Activated CD8-positive, alpha-beta memory T cell treated with anti-CD3 and anti-CD28 coated beads, Interleukin-2, amount 50 U/mL, for 48 hours (primary cell): ENCODE measurements at places on chromosomes 16 and 17.

DNA sequence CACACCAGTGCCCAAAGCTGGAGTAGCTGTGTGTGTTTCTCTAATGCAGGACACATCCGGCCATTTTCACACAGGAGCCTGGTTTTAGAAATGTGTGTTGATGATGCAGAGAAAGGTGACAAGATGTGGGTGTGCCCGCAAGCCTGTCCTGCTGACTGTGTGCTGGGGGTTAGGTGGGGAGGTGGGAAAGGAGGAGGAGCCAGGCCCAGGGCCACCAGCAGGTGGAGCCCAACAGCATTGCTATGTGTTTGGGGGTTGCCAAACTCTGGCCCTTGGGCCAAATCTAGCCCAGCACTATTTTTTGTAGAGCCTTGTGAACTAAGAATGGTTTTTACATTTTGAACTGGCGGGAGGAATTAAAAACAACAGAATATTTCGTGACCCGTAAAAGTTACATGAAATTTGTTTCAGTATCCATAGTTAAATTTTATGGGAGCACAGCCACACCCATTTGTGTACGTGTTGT lies 61.7 kb upstream of the LGALS9 start:
- peak; percentile 82 for DNase-seq

DNA sequence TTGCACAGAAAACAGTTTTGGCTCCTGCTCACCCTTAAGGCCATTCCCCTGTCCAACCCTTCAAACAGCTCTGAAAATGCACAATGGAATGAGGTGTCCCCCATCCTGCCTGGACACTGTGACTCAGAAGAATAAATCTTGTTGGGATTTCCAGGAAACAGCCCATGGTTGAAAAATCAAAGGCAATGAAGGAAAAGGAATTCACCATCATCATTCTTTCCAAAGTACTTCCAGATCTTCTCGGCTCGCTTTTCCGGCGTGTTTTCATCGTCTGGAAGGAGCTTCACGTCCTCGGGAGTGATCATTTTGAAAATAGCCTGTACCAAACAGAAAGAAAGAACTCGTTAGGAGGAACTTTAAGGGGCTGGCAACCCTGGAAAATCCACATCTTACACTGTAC lies 4.3 kb downstream of the RCVRN start:
- DNase-seq = no peak

DNA sequence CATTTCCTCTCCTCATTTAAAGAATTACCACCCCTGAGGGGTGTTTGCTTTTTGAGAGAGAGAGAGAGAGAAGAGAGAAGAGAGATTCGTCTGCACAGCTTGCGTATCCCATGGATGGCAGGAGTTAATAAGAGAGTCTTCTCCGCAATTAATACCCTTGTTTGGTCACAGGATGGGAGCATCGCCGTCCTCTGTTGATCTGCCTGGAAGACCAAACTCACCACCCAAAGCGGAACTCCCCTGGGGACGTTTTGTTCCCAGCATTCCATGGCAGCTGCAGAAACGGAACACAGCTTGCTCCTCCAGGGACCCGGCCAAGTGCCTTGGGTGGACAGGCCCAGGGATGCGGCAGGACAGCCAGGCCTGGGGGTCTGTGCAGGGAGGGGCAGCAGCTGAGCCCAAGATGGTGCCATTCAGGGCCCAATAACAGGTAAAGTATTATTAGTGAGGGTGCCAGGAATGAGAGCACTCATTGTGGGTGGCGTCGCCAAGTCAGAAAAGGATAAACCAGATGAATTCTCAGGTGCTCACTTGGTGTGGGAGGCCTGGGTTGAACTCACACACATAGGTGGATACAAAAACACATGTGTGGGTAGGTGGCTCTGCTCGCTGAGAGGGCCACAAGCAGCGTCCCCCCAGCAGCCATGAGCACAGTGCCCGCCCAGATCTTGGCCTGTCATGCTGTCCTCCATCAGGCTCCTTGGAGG lies 83.1 kb downstream of the NT5M start:
- DNase-seq = no peak

DNA sequence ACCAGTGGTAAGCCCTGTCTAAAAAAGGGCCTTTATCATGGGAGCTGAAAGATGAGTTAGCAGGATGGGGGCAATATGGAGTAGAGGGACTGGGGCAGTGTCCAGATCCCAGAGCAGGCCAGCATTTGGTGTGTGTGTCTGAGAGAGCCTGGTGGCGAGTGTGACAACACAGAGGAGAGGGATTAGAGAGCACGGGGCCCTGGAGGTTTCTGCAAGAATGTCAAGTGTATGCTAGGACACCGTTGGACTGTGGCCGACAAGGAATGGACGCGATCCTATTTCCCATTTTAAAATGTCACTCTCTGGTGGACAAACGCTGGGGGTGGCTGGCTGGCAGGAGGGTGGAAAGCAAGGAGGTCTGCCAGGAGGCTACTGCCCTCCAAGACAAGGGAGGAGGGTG lies 12.4 kb downstream of the TAC4 start:
- no peak for DNase-seq

DNA sequence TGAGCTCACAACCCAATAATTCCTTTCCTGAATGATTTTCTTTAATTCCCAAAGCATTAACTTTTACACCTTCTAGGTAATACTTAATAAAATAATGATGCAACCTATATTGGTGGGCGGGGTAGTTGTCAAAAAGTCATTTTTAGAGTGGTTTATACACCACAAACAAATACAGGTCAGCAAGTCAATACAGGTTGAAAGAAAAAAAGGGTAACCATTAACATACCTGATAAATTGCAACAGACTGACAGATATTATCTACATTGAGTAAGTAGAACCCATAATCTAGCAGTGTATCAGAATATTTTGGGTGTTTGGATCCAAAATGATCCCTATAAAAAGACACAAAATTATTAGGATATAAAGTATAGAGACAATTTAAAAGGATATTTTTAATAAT lies 39.3 kb downstream of the CHCT1 start:
- DNase-seq = no peak

DNA sequence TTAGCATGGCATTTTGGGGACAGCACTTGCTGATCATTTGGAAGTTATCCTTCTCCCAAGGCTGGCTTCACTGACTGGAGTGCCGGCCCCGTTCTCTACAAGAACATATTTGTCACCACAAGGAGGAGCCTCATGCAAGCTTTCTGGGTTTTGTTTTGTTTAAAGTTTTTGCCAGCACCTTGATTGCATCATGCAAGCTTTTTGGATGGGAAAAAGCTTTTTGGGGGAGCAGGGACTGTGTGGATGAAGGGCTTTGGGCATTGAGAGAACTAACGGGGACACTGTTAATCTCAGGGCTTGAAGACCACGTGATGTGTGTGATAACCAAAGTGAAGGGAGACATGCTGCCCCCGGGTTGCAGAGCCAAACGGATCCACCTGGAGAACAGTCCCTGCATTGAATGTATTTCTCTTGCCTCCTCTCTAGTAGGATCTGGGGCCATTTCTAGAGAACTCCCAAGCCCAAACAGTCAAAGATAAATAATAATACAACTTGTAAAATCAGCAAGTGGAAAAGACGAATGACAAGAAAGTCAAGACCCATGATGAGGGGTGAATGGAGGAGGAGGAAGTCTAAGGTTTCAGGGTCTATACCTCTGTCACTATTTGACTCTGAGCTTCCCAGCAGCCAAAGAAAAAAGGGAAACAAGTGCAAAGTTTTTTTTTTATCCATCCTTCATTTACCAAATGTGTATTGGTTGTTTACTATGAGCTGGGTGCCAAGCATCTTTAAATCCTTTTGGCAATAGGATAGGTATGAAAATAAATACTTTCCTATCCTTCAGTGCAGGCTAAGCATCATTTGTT lies 17.2 kb downstream of the TMEM114 start:
- no peak for DNase-seq

DNA sequence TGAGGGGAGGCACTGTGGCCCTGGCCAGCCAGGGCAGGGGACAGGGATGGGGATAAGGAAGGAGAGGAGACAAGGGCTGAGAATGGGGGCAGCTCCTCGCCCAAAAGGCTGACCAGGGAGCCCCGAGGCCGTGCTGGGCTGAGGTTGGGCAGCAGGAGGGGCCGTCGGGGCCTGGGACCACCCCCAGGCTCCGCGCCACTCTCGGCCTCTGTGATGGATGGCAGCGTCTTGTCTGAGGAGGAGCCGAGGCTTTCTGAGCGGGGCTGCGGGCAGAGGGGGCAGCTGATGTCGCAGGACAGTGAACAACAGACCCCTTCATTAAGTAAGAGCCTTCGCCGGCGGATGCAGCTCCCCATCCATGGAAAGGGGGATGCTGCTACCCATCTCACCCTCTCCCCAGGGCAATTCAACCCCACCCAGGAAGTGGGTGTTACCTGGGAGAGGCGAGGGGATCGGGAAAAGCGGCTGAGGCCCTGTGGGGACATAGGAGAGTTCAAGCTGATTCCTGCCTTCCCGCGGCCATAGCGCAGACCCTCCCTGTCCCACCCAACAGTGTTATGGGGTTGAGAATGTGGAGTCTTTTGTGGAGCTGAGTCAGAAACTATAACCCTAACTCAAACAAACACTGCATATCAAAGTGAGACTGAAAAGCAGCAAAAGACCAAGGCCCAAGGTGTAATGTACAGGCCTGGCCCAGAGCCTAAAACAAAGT lies 9.1 kb upstream of the RAB5C start:
- DNase-seq = no peak

DNA sequence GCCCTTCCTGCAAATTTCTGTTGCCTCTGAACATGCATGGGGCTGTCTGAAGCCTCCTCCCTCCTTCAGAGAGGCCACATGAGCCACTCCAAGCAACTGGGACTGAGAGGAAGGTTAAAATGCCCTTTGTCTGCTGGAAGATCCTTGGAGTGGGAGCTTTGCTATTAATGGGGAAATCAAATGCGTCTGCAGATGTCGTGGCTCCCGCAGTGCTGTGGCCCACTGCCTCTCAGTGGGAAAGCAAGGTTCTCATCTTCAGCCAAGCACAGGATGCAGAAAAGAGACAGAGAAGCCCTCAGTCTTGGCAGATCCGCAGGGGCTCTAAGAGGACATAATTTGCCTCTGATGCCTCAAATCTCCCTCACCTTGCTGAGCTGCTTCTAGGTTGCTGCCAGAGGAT lies 34.8 kb downstream of the PEMT start:
- no peak for DNase-seq

GRCh38 chr16:74720579-74720978 lies 19.9 kb upstream of the MLKL start:
- no peak for DNase-seq

- no peak for DNase-seq
These were observed 42.8 kb downstream of the COG7 start for GRCh38 chr16:23410176-23410575.

DNA sequence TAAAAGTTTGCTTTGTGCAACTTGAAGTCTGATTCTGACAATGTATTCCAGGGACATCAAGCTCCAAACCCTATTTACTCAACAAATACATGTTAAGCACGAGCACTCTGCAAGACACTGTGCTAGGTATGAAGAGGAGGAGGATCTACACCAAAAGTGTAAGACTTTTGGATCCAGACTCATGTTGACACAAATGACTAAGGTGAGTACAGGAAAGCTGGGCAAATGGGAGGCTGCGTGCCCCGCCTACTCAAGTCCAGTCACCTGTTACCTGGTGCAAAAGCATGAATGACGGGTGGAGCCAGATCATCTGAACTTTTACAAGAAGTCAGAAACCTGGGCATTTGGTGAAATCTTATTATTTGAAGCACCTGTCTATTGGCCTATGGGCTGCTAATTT lies 120.7 kb downstream of the ABCC12 start:
- no peak for DNase-seq

DNA sequence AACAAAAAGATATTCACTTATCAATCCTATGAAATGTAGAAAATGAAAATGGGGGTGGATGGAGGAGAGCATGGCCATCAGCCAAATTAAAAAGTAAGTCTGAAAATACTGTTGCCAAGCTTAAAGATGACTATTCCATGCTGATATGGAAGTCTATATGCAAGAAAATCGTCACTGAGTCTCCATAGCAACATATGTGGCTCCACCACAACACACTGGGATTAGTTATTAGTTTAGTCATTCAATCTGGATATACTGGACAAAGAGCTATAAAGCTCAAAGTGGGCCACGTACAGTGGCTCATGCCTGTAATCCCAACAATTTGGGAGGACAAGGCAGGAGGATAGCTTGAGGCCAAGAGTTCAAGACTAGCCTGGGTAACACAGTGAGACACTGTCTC lies 24.7 kb upstream of the PSMD7 start:
- DNase-seq = no peak

GRCh38 chr17:28959471-28959871 lies 8.2 kb upstream of the PHF12 start:
- DNase-seq = no peak

DNA sequence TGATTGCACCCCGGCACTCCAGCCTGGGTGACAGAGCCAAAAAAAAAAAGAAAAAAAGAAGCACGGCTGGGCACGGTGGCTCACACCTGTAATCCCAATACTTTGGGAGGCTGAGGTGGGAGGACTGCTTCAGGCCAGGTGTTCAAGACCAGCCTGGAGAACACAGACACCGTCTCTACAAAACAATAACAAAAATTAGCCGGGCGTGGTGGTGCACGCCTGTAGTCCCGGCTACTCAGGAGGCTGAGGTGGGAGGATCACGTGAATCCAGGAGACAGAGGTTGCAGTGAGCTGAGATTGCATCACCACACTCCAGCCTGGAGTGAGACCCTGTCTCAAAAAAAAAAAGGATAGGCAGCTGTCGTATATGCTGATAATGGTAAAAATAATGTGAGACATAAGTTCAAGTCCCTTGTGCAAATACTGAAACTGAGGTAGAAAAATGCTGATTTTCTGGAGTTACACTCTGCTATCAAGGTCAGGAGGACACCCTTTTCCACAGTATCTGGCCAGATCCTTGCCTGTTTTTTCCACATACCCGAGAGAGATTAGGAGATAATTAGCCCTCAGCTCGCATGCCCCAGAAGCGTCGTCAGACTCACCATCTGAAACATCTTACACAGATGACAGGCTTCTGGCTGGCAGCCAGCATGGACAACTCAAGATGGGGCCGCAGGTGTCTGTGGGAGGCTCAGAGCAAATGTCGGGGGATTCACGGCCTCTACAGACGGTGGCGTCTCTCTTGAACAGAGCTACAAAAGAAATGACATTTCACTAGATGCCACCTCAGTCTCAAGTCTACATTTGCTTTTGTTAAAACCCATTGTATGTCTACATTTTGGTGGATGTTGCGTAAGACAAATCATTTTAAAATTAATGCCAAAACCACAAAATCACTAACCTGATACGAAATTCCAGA lies 36.8 kb downstream of the WDR45B start:
- no peak for DNase-seq

- no peak for DNase-seq
These were observed 142.7 kb upstream of the ASIC2 start for GRCh38 chr17:33435721-33436301.

- peak; percentile 45 for DNase-seq
These were observed 33.9 kb downstream of the MAP2K3 start for GRCh38 chr17:21318439-21318838.

- DNase-seq = no peak
These were observed 108.1 kb downstream of the STX8 start for GRCh38 chr17:9467518-9467917.
